Left renal pelvis (tissue), 4 donors: ENCODE measurements at places on chromosomes 3 and 15. TPM values are rescaled to one million over a fixed set of nuclear protein-coding genes. Genes with fewer than 3 reads are reported as not detected.

DNA sequence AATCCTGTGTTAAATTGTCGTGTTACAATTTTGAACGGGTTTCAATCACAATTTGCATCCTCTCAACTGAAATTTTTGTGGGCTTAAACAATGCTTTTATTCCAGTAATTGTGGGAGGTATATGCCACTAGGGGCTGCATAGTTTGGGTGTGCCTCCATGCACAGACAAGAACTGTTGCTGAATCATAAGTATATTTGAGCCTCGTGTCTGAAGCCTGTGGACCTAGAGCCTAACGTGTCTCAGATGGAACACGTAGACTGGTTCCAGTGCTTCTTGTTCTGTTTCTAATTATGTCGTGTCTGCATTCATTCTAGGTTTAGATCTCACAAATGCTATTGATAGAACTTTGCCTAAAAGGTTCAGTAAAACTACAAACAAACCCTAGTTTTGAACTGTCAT, 363.4 kb downstream of the RBMS3 start:
- DNase-seq = no peak

GRCh38 chr3:183714622-183715021, 17.0 kb downstream of the YEATS2 start:
- no peak for DNase-seq

GRCh38 chr3:154229217-154229590, 95.1 kb downstream of the DHX36 start:
- DNase-seq = no peak

DNA sequence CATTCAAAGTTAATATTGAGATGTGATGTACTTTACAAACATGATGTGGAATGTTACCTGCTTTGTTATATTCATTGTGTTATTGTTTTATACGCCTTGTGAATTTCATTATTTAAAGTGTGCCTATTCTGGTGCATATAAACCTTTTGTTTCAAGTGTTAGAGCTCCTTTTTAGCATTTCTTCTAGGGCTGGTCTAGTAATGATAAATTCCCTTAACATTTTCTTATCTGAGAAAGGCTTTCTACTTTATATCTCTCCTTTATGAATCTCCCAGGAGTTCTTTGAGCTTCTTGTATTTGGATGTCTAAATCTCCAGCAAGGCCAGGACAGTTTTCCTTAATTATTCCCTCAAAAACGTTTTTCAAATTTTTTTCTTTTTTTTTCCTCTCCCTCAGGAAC, 1005.6 kb downstream of the IGSF11 start:
- no peak for DNase-seq

DNA sequence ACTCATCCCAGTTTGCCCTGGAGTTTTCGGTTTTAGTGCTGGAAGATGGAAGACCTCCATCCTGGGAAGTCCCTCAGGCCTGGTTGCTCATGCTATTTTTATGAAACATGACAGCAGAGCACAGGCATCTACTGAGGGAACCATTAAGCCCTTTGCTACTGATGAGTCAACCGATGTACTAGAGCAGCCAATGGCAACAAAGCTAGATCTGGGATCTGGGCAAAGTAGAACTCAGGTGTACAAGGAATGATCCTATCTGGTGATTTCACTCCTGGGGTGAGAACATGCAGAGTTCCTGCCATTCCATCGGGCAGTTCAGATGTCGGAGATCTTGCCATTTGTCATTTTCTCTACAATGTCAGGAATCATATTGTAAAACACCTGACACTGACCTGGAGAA, 166.2 kb upstream of the NSMCE3 start:
- no peak for DNase-seq

DNA sequence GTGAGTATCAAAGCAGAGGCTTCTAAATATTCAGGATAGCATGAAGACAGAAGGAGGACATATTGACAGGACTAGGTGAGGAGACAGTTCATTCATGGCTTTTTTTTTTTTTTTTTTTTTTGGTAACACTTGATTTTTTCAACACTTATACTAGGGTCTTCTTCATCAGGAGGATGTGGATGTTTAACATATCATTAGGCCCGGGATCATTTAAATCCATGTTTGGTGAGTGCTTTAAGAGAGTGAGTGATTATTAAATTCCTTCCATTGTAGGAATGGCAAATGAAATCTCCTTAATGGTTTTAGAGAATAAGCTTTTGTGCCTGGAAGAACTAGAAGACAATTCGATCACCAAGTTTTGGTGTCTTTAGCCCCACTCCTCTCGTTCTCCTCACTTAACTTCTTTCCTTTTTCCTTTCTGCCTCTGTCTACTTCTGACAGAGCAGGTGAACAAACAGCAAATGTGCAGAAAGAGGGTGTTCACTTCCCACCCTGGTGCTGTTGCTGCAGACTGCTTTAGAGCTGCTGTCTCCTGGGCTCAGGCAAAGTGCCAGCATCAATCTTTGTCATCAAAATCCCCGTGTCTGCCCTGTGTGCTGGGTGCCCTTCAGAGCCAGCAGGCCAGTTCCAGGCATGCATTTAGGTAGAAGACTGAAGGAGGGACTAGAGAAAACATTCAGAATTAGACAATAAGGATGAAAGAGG, 35.6 kb upstream of the RAB11A start:
- no peak for DNase-seq

- no peak for DNase-seq
Observed at GRCh38 chr3:83769791-83770663, 1188.8 kb upstream of the CADM2 start.

DNA sequence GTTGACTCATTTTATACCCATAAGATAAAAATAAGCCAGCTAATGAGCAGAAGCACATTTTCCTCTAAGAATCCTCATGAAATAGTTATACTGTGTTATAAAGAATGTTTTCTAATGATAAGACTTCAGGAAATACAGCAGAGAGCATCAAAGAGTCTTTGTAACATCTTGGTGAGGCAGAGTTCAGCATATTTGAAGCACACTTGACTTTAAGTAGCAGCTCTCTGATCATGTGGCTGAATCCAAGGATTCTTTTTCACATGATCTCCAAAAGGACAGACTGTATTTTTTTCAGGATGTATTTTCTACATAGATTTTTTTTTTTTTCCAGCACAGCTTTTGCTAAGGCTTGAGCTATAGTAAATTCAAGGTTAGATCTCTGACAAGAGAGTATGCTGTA, 195.1 kb downstream of the SI start:
- DNase-seq = no peak

DNA sequence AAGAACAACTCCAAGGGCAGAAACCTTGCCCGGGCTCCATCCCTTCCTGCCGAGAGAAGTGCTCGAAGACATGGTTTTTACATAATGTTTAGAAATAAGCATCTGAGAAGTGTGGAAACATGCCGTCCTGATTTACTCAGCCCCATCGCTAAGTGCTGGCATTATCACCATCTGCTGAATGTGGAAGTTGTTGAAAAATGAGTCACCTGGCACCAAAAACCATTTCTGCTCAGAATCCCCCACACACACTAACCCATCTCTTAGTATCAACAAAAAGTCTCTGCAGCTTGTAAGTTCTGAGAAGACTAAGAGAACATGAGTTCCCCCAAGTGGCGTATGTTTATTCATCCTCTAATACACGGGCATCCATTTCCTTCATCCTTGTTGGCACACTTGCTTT, 51.0 kb upstream of the ARL8B start:
- no peak for DNase-seq

- DNase-seq = no peak
Observed at GRCh38 chr3:117596503-117596902, 886.9 kb downstream of the TUSC7 start.

DNA sequence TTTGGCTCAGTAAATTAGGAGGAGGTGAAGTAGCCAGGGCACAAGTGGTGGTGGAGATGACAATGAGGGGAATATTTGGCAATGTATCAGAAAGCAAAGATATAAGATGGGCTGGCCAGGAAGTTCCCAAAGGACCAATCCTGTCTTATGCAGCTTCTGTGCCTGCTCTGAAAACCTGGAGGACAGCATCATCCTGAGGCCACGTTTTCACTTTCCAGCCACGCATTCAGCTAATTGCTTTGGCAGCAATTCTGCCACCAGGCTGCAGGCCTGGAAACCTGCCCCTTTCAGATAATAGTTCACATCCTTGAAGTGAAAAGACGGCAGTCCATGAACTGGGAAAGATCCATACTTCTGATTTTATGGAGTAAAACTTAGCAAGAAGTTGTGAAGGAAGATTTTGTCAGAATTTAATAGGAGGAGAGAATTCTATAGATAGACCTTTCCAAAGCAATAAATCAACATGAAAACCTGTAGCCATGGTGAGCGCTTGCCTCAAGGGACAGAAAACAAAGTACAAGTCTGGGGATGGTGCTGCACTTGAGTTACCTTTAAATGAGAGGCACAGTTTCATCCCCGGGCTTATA, 682.5 kb downstream of the GRM7 start:
- DNase-seq = no peak

DNA sequence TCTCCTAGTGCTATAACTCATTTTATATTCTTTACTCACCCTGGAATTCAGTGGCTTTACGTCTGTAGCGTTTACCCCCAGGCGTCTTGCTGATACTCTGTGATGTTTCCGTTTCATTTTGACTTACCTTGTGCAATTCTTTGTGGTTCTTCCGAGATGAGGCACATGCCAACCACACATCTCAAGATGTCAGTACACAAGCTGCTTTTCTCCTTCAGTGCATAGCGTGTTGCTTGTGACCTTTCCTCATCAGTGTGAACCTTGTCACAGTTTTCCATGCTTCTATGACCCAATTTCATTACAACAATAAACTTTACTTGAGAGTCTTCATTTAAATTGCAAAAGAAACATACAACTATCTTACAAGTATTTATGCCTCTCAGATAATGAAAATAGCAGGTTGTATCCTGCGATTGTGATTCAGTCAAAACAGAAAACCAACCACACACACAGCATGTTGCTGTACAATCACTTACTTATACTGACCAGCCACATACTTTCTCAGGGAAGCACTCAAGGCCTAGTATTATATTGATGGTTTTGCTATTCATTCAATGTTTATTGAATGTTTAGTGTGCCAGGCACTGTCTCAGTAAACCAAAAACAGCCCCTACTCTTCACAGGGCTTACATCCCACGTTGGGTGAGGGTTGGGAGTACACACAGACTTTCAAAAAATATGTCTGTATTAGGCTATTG, 4.6 kb upstream of the TBL1XR1 start:
- DNase-seq = no peak

DNA sequence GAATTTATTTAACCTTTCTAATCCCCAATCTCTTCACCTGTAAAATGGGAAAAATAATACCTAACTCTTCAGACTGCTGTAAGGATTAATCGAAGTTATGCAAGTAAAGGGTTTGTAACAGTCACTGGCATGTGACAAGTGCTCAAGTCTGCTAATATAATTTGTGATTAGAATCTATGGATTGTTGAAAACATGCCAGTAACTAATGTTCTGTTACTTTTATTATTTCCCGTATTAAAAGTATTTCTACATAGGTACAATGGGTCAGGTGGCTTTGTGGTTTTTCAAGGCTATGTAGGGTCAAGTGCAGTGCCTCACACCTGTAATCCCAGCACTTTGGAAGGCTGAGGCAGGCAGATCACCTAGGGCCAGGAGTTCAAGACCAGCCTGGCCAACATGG, 29.4 kb downstream of the ULK4 start:
- DNase-seq = no peak

GRCh38 chr3:146217324-146217723, 33.6 kb downstream of the PLSCR4 start:
- no peak for DNase-seq

- DNase-seq = no peak
Observed at GRCh38 chr3:122105626-122106025, 50.5 kb downstream of the CD86 start.

DNA sequence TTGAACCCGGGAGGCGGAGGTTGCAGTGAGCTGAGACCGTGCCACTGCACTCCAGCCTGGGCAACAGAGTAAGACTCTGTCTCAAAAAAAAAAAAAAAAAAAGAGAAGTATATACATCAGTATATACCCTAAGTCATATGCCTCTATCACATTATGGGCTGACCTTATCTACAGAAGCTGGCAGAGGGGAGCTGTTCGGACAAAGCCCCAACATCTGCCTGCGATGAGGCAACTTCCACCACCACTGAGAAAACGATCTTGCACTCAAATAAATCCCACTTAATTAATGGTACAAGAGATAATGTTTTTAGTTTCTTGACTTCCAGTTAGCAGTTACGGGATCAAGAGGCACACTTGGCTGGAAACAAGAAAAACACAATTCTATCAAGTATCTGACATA, 2.2 kb downstream of the GLT8D1 start:
- DNase-seq = no peak

Gene CHDH
- polyA plus RNA-seq = 2.4 TPM

Gene MELTF
- polyA plus RNA-seq = 2.6 TPM
